IPS-NIHi11 (cell line): ENCODE measurements at places on chromosomes 6 and 20.

GRCh38 chr6:78947962-78948361, 80.6 kb downstream of the IRAK1BP1 start:
- no peak for DNase-seq

GRCh38 chr6:84346372-84346771, 118.9 kb upstream of the CEP162 start:
- DNase-seq, result no peak

GRCh38 chr6:90714319-90714718, 127.4 kb upstream of the MAP3K7 start:
- no peak for DNase-seq

- DNase-seq, result no peak
These were observed 68.7 kb upstream of the SLC4A11 start for GRCh38 chr20:3307725-3308124.

- no peak for DNase-seq
These were observed 1.5 kb upstream of the TUBB2B start for GRCh38 chr6:3228771-3229565.

- DNase-seq, result no peak
These were observed 4.3 kb upstream of the KCNG1 start for GRCh38 chr20:51027035-51027795.

- DNase-seq, result no peak
These were observed 181.2 kb downstream of the ZDHHC14 start for GRCh38 chr6:157561929-157562810.

- no peak for DNase-seq
These were observed 55.9 kb upstream of the KCNK16 start for GRCh38 chr6:39378175-39378959.

DNA sequence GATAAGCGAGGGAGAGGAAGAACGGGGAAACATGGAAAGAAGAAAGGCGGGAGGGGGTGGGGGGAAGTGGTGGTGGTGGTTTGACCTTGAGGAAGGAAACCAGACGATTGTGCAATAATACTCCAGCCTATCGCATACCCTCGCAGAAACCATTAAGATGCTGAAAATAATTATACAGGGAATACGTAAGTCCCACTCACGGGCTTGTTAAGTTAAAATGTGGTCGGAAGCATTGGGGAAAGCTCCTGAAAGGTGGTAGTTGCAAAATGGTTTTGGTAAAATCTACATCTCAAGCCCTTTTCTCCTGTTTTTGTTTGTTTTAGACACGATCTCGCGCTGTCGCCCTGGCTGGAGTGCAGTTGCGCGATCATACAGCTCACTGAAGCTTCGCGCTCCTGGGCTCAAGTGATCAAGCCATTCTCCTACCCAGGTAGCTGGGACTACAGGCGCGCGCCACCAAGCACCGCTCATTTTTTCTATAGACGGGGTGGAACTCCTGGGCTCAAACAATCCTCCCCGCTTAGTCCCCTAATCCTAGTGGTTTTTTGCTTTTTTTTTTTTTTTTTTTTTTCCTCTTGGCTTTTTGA, 128.9 kb upstream of the ZNF184 start:
- no peak for DNase-seq

- no peak for DNase-seq
These were observed 171.6 kb downstream of the SASH1 start for GRCh38 chr6:148514091-148514845.
